Transverse colon (tissue), 4 donors: ENCODE measurements at places on chromosomes 3 and 15. TPM values are rescaled to one million over a fixed set of nuclear protein-coding genes. Genes with fewer than 3 reads are reported as not detected.

Gene CCDC191
- 27.7 TPM for total RNA-seq

Gene CCR3
- total RNA-seq: not detected

GRCh38 chr3:128500556-128500955, 7.6 kb upstream of the GATA2 start:
- no peaks in the 10 kb centered on the region for H3K36me3 ChIP-seq
- no peak overlapping the region for H3K27ac ChIP-seq
- DNase-seq: no peak
- peaks cover 89% of the 10 kb centered on the region for H3K27me3 ChIP-seq

DNA sequence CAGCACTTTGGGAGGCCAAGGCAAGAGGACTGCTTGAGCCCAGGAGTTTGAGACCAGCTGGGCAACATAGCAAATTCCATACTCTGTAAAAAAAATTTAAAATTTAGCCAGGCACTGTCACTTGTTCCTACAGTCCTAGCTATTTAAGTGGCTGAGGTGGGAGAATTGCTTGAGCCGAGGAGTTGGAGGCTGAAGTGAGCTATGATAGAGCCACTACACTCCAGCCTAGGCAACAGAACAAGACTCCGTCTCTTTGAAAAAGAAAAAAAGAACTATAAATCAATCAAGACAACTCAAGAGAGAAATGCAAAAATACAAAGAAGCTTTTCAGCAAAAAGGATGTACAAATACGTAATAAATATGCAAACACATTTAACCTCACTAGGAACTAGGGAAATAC, 78.8 kb downstream of the TJP1 start:
- H3K36me3 ChIP-seq: no peaks in the 10 kb centered on the region
- H3K4me3 ChIP-seq: no peak overlapping the region
- H3K27ac ChIP-seq: no peak overlapping the region
- H3K27me3 ChIP-seq: no peaks in the 10 kb centered on the region
- no peak for DNase-seq

- no peaks in the 10 kb centered on the region for H3K36me3 ChIP-seq
- no peak overlapping the region for H3K27ac ChIP-seq
- H3K4me1 ChIP-seq: no peaks in the 10 kb centered on the region
- no peak overlapping the region for H3K4me3 ChIP-seq
- no peaks in the 10 kb centered on the region for H3K27me3 ChIP-seq
Measured at GRCh38 chr3:25480811-25481210, 52.7 kb downstream of the RARB start.

DNA sequence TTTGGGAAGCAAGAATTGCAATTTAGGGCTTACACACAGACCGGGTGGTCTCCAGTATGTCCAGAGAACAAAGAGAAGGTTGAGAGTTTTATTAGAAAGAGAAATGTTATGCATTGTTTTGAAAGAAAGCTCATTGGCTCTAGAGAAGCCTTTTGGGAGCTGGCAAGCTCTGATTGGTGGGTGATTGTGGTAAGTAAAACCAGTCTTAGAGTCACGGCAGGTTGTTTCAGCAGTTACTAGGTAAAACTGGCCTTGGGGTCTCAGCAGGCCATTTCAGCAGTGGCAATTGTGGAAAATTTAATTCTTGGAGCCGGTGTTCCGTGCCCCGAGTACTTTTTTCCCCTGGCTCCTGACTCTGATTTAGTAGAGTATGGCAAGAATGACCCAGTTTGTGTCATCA, 78.1 kb downstream of the MRPL46 start:
- no peaks in the 10 kb centered on the region for H3K4me1 ChIP-seq
- no peak for DNase-seq
- H3K27ac ChIP-seq: no peak overlapping the region
- H3K36me3 ChIP-seq: no peaks in the 10 kb centered on the region

GRCh38 chr15:95148183-95148582, 916.8 kb downstream of the MCTP2 start:
- no peak for DNase-seq
- H3K36me3 ChIP-seq: no peaks in the 10 kb centered on the region
- no peak overlapping the region for H3K27ac ChIP-seq
- H3K4me3 ChIP-seq: no peak overlapping the region
